ENCODE measurements at places on chromosomes 7 and 10. TPM values are rescaled to one million over a fixed set of nuclear protein-coding genes. Genes with fewer than 3 reads are reported as not detected.

Gene SFTPA1
- not detected for total RNA-seq

Gene CALML5
- not detected for total RNA-seq

Gene MMD2
- total RNA-seq: not detected

Gene ITGB1
- 40.2 TPM for total RNA-seq

Gene SLC29A3
- total RNA-seq: 3.4 TPM

Gene AZGP1
- not detected for total RNA-seq

Gene DENND10
- 39.9 TPM for total RNA-seq

Gene IQUB
- not detected for total RNA-seq

Gene BHLHA15
- total RNA-seq: not detected

Gene ASIC3
- 2.8 TPM for total RNA-seq

Gene CDH23
- total RNA-seq: 4.7 TPM

Gene OR2A5
- not detected for total RNA-seq

Gene IFIT1
- total RNA-seq: 31.8 TPM

Gene FAM241B
- total RNA-seq: 6.1 TPM

Gene LRGUK
- total RNA-seq: 0.18 TPM

Gene SPAM1
- not detected for total RNA-seq

Gene CLCN1
- 0.13 TPM for total RNA-seq

Data from activated CD8-positive, alpha-beta T cell treated with anti-CD3 and anti-CD28 coated beads, Interleukin-2, amount 10 ng/mL, durations not matched to agents 7 days and 5 days (primary cell).